ENCODE measurements at places on chromosomes 1 and 21. TPM values are rescaled to one million over a fixed set of nuclear protein-coding genes. Genes with fewer than 3 reads are reported as not detected.

The DTL gene
- 11.2 TPM for polyA plus RNA-seq

The FPGT gene
- polyA plus RNA-seq, result 4.3 TPM

The KPNA6 gene
- polyA plus RNA-seq, result 22.1 TPM

DNA sequence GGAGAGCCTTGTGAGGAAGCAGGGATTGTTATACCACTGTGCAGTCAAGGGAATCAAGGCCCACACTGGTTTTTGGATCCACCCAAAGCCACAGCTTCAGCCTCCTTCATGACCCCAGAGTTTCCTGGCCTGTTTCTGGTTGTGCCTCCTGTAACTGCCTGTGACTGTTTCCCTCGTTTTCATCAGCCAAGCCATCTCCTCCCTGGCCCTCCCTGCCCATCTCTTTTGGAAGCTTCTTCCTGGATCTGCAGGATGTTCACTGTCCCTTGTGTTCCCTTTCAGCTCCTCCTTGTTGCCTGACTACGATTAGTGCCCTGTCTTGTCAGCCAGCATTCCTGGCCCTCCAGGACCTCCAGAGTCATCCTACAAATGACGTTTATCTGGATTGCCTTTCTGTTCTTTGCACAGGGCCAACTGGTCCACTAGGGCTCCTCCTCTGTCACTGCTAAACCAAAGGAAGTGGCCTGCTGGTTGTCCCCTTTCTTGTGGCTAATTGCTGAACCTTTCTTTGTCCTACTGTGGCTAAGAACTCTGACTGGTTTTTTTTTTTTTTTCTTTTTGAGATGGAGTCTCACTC is 17.9 kb downstream of the SFT2D2 start:
- DNase-seq, result no peak
- no peak overlapping the region for H3K4me3 ChIP-seq
- no peaks in the 10 kb centered on the region for H3K4me1 ChIP-seq
- no peaks in the 10 kb centered on the region for H3K27me3 ChIP-seq

DNA sequence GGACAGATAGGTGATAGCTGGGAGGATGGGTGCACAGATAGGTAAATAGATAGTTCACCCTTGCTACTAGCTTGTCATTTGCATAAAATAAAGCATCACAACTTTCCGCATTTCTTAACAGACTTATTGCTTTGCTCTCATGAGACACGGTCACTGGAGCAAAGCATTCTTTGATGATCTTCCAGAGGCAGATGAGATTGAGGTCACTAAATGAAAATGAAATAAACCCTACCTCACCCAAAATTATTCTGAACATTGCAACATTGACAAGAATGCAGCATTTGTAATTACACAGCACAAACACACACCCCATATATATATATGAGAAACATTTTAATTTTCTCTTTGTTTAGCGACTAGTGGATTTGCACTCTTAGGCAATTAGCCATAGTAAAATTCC is 107.6 kb downstream of the SNX7 start:
- no peaks in the 10 kb centered on the region for H3K27me3 ChIP-seq
- no peak overlapping the region for H3K27ac ChIP-seq
- H3K4me3 ChIP-seq, result no peak overlapping the region
- no peak for DNase-seq
- no peaks in the 10 kb centered on the region for H3K36me3 ChIP-seq

- no peak overlapping the region for H3K27ac ChIP-seq
- peaks cover 9% of the 10 kb centered on the region for H3K4me1 ChIP-seq
- H3K36me3 ChIP-seq, result no peaks in the 10 kb centered on the region
- peak; percentile 38 for DNase-seq
- no peaks in the 10 kb centered on the region for H3K27me3 ChIP-seq
Observed at GRCh38 chr1:82317671-82318070, 516.9 kb downstream of the ADGRL2 start.

- no peaks in the 10 kb centered on the region for H3K4me1 ChIP-seq
- H3K4me3 ChIP-seq, result no peak overlapping the region
- H3K36me3 ChIP-seq, result no peaks in the 10 kb centered on the region
- DNase-seq, result no peak
- no peaks in the 10 kb centered on the region for H3K27me3 ChIP-seq
Observed at GRCh38 chr1:227120826-227121225, 180.7 kb downstream of the COQ8A start.

DNA sequence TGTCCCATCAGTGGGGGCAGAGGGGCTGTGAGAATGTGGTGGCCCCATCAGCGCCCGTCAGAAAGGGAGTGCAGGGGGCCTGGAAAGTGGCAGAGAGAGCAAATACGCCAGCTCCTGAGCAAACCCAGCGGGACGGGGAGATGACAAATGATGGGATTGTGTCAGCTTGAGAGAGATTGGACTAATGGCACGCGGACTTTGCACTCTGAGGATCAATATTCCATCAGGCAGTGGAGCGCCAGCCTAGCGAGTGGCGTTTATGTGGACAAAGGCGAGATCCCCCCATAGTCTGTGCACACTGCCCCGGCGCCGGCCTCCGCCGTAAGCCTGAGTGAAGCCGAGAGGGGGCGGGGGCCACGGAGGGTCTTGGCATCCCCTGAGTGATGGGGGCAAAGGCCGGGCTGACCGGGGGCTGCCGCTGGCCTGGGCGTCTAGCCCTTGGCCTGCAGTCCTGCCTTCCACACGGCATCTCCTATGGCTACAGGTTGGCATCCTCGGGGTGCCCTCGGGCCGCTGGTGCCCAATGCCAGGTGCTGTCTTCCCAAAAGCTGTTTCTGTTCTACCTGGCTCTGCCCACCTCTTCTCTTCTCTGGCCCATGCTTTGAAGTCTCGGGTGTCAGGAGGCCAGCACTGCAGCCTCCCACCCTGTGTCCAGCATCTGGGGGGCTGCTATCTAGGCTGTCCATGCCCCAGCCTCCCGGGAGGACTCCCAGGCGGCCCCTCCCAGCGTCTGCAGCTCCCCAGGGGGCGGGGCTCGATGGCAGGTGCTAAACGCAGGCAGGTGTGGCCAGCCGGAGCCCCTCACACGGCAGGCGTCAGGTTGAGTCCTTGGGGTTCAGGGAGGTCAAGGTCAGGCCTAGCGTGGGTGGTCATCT is 46.5 kb downstream of the PRDM16 start:
- no peak overlapping the region for H3K27ac ChIP-seq
- no peak for DNase-seq
- no peaks in the 10 kb centered on the region for H3K27me3 ChIP-seq
- no peaks in the 10 kb centered on the region for H3K36me3 ChIP-seq
- no peaks in the 10 kb centered on the region for H3K4me1 ChIP-seq
- H3K4me3 ChIP-seq, result no peak overlapping the region

GRCh38 chr1:66834926-66835325 is 33.9 kb upstream of the INSL5 start:
- no peak overlapping the region for H3K4me3 ChIP-seq
- no peaks in the 10 kb centered on the region for H3K36me3 ChIP-seq
- DNase-seq, result no peak
- no peak overlapping the region for H3K27ac ChIP-seq
- H3K27me3 ChIP-seq, result no peaks in the 10 kb centered on the region

GRCh38 chr1:184982002-184982954 is 8.0 kb upstream of the NIBAN1 start:
- H3K27me3 ChIP-seq, result peaks cover 6% of the 10 kb centered on the region
- H3K27ac ChIP-seq, result no peak overlapping the region
- no peaks in the 10 kb centered on the region for H3K4me1 ChIP-seq
- peak; percentile 64 for DNase-seq
- H3K36me3 ChIP-seq, result no peaks in the 10 kb centered on the region

DNA sequence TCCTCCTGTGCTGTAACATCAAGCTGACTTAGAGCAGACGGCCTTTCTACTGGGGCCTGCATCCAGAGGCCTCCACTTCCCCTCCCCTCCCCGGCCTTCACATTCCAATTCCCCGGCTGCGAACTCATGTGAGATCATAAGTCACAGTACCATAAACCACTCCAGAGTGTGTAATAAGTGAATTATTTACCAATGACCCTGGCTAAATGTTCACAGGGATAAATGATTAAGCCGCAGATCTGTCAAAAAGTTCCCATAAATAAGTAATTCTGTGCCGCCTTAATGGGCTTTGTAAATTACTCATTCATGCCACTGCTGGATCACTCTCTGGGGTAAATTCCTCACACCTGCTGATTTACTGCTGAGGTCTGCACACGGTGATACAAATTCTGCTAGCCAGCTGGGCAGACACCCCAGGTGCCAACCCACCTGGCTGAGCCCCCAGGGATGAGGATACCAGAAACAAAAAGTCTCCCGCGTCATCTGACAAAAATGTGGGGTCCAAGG is 27.4 kb upstream of the KIRREL1 start:
- peaks cover 17% of the 10 kb centered on the region for H3K4me1 ChIP-seq
- no peak for DNase-seq
- no peak overlapping the region for H3K27ac ChIP-seq
- H3K36me3 ChIP-seq, result no peaks in the 10 kb centered on the region

DNA sequence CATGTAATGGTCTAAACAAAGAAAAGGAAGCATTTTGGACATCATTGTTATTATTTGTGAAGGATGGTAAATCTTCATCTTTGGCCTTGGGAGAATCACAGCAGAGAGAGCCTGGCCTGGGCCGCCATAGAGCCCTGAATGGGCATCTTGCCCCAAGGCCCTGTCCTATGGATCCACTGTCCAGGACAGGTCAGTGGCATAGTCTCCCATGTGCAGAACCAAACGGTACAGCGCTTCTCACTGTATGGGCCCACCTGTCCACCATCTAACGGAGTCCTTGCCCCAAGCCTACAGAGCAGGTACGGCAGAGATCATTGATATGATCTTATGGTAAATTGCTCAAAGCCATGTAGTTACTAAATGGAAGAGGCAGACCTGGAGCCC is 185.7 kb downstream of the FOXD2 start:
- H3K36me3 ChIP-seq, result no peaks in the 10 kb centered on the region
- H3K27ac ChIP-seq, result no peak overlapping the region
- no peak overlapping the region for H3K4me3 ChIP-seq
- no peak for DNase-seq
- H3K4me1 ChIP-seq, result no peaks in the 10 kb centered on the region
- peaks cover 2% of the 10 kb centered on the region for H3K27me3 ChIP-seq

- H3K4me3 ChIP-seq, result no peak overlapping the region
- H3K36me3 ChIP-seq, result no peaks in the 10 kb centered on the region
- no peaks in the 10 kb centered on the region for H3K4me1 ChIP-seq
Observed at GRCh38 chr1:6723621-6724428, 22.2 kb upstream of the DNAJC11 start.

DNA sequence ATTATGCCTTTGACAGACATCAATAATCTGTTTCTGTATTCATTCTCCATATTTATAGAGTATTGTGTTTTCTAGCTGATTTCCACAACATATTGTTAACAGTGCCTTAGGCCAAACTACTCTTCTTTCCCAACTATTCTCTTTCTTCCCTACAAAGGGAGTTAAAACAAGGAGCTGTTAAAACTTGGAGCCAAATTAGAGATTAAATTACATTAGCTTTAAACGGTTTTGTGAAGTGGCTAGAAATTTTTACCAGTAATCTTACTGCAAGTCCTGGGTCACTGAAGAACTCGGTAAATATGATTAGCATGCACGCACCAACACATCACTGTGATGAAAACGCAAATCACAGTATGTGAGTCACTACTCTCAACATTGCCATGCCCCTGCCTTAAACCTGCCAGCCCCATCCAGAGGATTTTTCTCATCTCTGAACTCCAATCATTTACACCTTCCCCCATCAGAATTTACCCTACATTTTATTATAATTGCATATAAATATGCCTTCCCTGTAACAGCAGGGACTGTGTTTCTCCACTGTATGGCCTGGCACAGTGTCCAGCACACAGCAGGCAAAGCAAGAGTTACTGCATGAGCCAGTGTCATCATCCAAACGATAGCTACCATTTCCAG is 1.5 kb upstream of the PRDX6 start:
- DNase-seq, result peak; percentile 27
- no peaks in the 10 kb centered on the region for H3K36me3 ChIP-seq

DNA sequence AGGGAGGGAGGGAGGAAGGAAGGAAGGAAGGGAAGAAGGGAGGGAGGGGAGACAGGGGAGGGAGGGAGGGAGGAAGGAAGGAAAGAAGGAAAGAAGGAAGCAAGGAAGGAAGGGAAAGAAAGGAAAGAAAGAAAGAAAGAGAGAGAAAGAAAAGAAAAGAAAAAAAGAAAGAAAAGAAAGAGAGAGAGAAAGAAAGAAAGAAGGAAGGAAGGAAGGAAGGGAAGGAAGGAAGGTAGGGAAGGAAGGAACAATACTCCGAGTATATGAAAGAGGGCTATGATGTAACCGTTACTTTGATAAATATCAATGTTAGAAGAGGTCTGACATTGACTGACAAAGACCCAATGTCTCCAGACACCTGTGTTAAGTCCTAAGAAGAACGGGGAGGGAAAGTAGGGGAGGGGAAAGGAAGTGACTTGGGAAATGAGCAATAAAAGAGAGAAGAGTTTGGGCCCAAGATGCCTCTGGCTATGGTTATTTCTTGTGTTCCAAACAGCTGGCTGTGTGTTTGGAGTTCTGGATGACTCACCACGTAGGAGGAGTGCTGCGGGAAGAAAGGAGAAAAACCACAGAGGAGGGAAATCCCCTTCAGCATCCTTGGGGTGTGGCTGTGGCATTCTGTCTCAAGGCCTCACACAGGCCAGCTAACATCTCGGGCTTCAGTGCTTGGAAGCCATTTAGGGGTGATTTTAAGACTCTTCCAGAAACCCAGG is 37.0 kb upstream of the RXRG start:
- H3K36me3 ChIP-seq, result no peaks in the 10 kb centered on the region
- no peaks in the 10 kb centered on the region for H3K4me1 ChIP-seq
- no peak overlapping the region for H3K4me3 ChIP-seq
- peak; percentile 26 for DNase-seq

GRCh38 chr1:29584362-29584761 is 348.0 kb downstream of the PTPRU start:
- no peak overlapping the region for H3K4me3 ChIP-seq
- H3K36me3 ChIP-seq, result no peaks in the 10 kb centered on the region
- H3K4me1 ChIP-seq, result no peaks in the 10 kb centered on the region
- H3K27ac ChIP-seq, result no peak overlapping the region

- H3K4me3 ChIP-seq, result no peak overlapping the region
- H3K4me1 ChIP-seq, result no peaks in the 10 kb centered on the region
- DNase-seq, result no peak
Observed at GRCh38 chr1:17078991-17079868, 25.4 kb upstream of the SDHB start.

DNA sequence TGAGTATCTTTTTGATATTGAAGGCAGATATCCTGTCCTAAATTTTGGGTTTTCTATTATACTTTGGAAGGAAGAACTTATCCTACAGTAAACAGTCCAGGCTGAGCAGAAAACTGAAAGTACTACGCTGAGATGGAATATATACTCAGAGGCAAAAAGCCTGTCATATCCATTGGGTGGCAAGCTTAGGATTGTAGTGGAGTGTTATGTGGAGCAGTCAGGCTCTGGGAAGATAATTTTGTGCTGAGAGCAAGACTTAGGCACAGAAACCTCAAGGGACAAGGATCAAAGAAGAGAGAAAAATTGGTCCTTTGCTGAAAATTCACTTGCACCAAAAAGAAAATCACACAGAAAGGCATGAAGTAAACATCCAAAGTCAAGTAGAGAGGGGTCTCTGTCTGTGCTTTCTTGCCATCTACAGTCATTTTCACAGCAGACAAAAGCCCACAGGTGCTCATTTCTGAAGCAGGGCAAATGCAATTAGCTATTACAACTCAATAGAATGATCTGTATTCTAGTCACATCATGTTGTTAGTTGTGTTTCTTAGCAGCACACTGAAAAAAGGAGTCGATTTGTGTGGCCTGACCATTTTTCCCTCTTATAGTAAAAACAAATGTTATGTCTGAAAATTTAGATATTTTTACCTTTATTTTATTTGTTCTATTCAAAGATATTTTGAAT is 38.5 kb downstream of the CRB1 start:
- H3K4me1 ChIP-seq, result no peaks in the 10 kb centered on the region
- no peak for DNase-seq
- H3K36me3 ChIP-seq, result no peaks in the 10 kb centered on the region
- H3K27me3 ChIP-seq, result no peaks in the 10 kb centered on the region
- H3K27ac ChIP-seq, result no peak overlapping the region

- no peak for DNase-seq
- H3K4me3 ChIP-seq, result no peak overlapping the region
- H3K27ac ChIP-seq, result no peak overlapping the region
- no peaks in the 10 kb centered on the region for H3K27me3 ChIP-seq
Observed at GRCh38 chr1:61174060-61174795, 91.9 kb downstream of the NFIA start.

Data from endothelial cell of umbilical vein (primary cell).